ENCODE measurements at places on chromosomes 13 and 19. TPM values are rescaled to one million over a fixed set of nuclear protein-coding genes. Genes with fewer than 3 reads are reported as not detected.
A peak's percentile ranks its signal among the peaks of the same experiment; 100 is the strongest.

- H3K4me1 ChIP-seq: peaks cover 45% of the 10 kb centered on the region
- H3K27ac ChIP-seq: no peak overlapping the region
- peak overlapping the region; percentile 60 for H3K4me3 ChIP-seq
- H3K36me3 ChIP-seq: peaks cover 20% of the 10 kb centered on the region
These were observed 6.7 kb downstream of the AKAP8 start for GRCh38 chr19:15372891-15373301.

DNA sequence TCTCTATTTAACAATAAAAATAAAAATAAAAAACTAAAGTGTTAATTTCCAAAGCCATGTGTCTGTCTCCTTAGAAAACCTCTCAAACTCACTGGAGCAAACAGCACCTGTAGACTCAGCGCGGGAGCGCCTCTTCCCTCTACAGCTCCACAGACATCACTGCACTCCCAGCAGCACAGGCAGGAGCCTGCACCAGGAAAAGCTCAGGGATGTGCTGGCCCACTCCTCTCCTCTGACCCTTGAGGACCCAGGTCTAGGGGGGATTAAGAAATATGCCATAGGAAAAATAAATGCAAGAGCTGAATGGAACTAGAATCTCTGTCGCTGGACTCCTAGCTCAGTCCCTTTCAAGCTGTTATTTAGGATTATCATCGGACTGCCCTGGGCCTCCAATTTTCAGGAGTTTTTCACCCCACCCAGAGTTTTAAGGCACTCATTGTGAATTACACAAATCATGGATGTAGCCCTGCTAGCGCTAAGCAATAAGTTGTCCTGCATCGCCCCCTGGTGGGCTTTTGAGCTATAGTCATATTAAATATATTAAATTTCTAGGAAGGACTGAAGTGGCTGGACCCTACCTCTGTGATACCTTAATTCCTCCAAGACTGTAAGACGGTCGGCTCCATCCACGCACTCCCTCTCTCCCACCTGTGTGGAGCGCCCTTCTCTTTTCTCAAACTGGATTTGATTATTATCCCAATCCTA, 333.9 kb downstream of the UQCRFS1 start:
- H3K4me1 ChIP-seq: no peaks in the 10 kb centered on the region
- H3K4me3 ChIP-seq: no peak overlapping the region
- H3K27me3 ChIP-seq: no peaks in the 10 kb centered on the region

DNA sequence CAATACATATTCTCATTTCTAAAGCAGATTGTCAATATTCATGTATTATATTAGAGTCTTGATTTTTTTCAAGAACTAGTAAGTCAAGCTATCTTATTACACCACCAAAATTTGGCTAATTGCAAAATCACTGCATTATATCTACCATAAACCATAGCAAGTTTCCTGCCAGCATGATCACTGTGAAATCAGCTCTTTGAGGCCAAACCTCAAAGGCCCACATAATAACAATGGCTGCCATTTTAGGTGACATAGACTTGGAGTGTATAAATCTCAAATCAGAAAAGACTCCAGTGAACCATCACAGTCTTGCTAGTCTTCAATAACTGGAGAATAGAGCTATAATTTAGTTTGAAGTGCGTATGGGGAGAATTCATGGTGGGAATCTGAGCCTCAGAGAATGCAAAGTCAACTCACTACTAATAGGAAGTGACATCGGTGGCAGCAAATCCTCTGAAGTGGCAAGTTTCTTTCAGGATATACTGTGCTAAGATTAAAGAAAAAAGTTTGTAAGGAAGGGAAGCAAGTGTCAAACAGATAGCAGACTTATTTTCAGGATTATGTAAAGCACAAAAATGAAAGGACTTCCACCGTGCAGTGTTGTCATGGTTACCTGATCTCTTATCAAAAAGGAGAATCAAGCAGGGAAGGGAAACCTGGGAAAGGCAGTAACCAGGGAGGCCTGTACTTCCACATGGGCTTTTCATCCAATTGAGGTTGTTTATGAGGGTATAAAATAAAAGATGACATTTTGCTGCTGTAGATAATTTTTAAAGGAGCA, 117.4 kb upstream of the FNDC3A start:
- DNase-seq: no peak
- H3K36me3 ChIP-seq: peaks cover 1% of the 10 kb centered on the region
- H3K4me1 ChIP-seq: peaks cover 24% of the 10 kb centered on the region
- H3K27me3 ChIP-seq: peaks cover 8% of the 10 kb centered on the region
- H3K27ac ChIP-seq: no peak overlapping the region

DNA sequence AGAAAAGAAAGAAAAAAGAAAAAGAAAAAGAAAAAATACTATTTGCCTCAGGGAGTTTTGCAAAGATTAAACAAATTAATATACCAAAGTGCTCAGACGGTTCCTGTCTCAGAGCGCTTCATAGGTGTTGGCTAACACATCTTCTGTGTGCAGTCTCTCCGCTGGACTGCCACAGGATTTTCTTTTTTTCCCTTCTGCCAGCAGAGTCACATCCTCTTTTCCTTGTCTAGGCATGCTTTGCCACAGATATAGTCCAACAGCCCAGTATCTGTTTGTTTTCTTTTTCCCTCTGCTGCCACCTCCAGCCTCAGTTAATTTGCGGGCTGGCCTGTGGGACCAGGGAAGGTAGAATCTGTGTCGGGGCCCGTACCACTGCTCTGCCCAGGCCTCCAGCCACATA, 3.4 kb upstream of the URAD start:
- no peaks in the 10 kb centered on the region for H3K4me1 ChIP-seq
- peaks cover 7% of the 10 kb centered on the region for H3K27me3 ChIP-seq
- no peaks in the 10 kb centered on the region for H3K36me3 ChIP-seq
- no peak overlapping the region for H3K4me3 ChIP-seq
- no peak overlapping the region for H3K27ac ChIP-seq
- no peak for DNase-seq

DNA sequence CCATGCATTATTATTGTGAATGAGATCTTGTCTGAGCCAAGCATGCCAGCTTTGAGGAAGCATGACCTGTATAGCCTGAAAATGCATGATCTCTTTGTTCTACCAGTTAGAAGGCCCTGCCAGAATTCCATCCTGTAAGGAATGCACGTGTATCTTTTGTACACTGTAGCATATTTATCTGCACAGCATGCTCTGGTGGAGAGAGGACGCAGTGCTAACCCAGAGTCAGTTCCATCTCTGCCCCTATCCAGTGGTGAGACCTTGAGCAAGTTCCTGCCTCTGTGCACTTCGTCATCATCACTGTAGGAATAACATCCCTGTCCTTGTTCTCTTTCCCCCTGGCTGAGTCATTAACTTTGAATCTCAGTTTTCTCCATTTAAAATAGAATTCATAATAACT, 233.8 kb downstream of the SLC7A1 start:
- peaks cover 4% of the 10 kb centered on the region for H3K4me1 ChIP-seq
- no peak overlapping the region for H3K4me3 ChIP-seq
- H3K27me3 ChIP-seq: peaks cover 13% of the 10 kb centered on the region
- H3K27ac ChIP-seq: no peak overlapping the region
- no peaks in the 10 kb centered on the region for H3K36me3 ChIP-seq

- H3K27ac ChIP-seq: no peak overlapping the region
- no peaks in the 10 kb centered on the region for H3K27me3 ChIP-seq
- H3K4me3 ChIP-seq: no peak overlapping the region
- no peak for DNase-seq
- peaks cover 3% of the 10 kb centered on the region for H3K36me3 ChIP-seq
These were observed 26.5 kb downstream of the PIP5K1C start for GRCh38 chr19:3673506-3674439.

DNA sequence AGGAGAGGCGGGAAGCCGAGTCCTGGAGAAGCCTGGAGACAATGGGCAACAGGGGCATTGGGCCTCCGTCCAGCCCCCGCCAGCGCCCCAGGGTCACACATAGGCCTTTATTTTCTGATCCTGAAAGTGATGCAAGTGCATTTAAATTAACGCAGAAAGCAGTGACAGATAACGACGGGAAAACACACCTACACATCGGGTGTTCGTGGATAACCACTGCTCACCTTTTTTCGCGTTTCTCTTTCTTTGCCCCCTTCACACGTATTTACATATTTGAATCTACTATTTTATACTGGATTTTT, 30.4 kb upstream of the GRTP1 start:
- H3K27me3 ChIP-seq: no peaks in the 10 kb centered on the region
- no peak for DNase-seq
- H3K27ac ChIP-seq: no peak overlapping the region
- no peaks in the 10 kb centered on the region for H3K36me3 ChIP-seq
- H3K4me3 ChIP-seq: peak overlapping the region; percentile 42
- H3K4me1 ChIP-seq: peaks cover 5% of the 10 kb centered on the region

- no peak overlapping the region for H3K27ac ChIP-seq
- no peak for DNase-seq
- no peak overlapping the region for H3K4me3 ChIP-seq
- H3K36me3 ChIP-seq: no peaks in the 10 kb centered on the region
These were observed 162.0 kb downstream of the EFNB2 start for GRCh38 chr13:106373304-106373988.

DNA sequence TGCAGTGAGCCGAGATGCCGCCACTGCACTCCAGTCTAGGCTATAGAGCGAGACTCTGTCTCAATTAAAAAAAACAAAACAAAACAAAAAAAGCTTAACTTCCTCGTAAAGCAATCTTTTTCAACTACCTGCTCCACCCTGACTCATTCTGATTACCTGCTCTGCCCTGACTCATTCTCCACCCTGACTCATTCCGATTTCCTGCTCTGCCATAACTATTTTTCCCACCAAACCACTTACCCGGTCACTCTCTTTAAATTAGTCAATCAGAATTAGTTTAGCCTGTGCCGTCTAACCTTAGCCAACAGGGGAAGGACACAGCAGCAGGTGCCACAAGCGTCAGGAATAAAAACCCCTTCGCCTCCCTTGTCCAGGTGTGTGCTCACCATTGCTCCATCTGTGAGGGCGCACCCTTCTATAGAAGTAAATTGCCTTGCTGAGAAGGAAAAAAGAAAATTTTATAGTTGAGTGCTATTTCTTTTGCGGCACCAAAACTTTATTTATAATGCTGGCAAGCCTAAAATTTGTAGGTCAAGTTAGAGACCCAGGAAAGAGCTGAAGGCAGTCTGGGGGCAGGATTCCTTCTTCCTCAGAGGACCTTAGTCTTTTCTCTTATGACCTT, 1.7 kb upstream of the IFT88 start:
- DNase-seq: peak; percentile 16
- H3K27ac ChIP-seq: peak overlapping the region; percentile 32
- peaks cover 27% of the 10 kb centered on the region for H3K4me1 ChIP-seq
- H3K27me3 ChIP-seq: no peaks in the 10 kb centered on the region
- peaks cover 8% of the 10 kb centered on the region for H3K36me3 ChIP-seq
- peak overlapping the region; percentile 92 for H3K4me3 ChIP-seq

GRCh38 chr13:103238441-103238840, 172.2 kb upstream of the SLC10A2 start:
- H3K4me3 ChIP-seq: no peak overlapping the region
- no peak overlapping the region for H3K27ac ChIP-seq
- DNase-seq: no peak

GRCh38 chr19:5038631-5039271, 69.8 kb downstream of the KDM4B start:
- H3K27me3 ChIP-seq: no peaks in the 10 kb centered on the region
- H3K36me3 ChIP-seq: no peaks in the 10 kb centered on the region
- no peak overlapping the region for H3K27ac ChIP-seq
- no peak for DNase-seq

DNA sequence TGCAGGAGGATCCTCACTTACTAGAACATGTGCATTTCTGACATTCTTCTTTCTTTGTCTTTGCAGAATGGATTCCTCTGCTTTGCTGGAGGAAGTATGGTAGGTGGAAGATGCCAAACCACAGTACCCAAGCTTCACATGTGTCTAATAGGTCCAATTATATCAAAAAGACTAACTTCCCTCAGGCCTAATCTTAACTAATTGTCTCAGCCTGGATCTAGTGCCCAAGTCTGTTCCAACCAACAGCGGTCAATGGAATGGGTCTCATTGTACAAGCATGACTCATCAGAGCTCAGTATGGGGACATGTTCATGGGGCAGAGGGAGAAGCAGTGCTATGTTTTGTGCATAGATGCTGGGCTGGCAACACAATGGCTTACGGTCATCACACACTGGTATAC, 81.6 kb upstream of the CSNK1A1L start:
- no peak overlapping the region for H3K4me3 ChIP-seq
- no peaks in the 10 kb centered on the region for H3K27me3 ChIP-seq
- H3K4me1 ChIP-seq: no peaks in the 10 kb centered on the region
- H3K27ac ChIP-seq: no peak overlapping the region

DNA sequence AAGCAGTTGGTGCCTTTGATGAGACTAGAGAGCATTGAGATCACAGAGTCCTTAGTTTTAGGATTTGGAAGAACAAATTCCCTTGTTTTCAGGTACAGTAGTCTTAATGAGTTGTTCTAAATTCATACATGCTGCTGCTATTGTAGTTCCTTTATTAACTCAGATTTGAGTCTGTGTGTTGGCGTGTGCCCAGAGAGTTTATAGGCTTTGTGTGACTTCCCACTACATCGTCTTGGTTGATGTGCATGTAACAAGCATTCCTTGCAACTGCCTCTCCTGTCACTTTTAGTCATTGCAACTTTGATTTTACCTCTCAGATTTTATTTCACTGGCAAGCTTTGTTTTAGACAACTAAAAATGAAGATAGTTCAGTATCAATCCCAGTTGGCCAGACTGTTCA, 135.5 kb downstream of the ZAR1L start:
- no peaks in the 10 kb centered on the region for H3K36me3 ChIP-seq
- H3K4me1 ChIP-seq: no peaks in the 10 kb centered on the region
- H3K27me3 ChIP-seq: no peaks in the 10 kb centered on the region
- no peak overlapping the region for H3K27ac ChIP-seq

- peak overlapping the region; percentile 100 for H3K4me3 ChIP-seq
- H3K36me3 ChIP-seq: peaks cover 25% of the 10 kb centered on the region
- peak overlapping the region; percentile 98 for H3K27ac ChIP-seq
These were observed 754 bp downstream of the RNF6 start for GRCh38 chr13:26221399-26221720.

- H3K36me3 ChIP-seq: no peaks in the 10 kb centered on the region
- peak; percentile 43 for DNase-seq
- H3K27me3 ChIP-seq: no peaks in the 10 kb centered on the region
- no peak overlapping the region for H3K4me3 ChIP-seq
- H3K27ac ChIP-seq: no peak overlapping the region
These were observed 5.0 kb downstream of the MVB12A start for GRCh38 chr19:17424743-17425365.

GRCh38 chr19:31314849-31315629, 34.2 kb downstream of the TSHZ3 start:
- peaks cover 20% of the 10 kb centered on the region for H3K27me3 ChIP-seq
- H3K36me3 ChIP-seq: no peaks in the 10 kb centered on the region
- DNase-seq: no peak

DNA sequence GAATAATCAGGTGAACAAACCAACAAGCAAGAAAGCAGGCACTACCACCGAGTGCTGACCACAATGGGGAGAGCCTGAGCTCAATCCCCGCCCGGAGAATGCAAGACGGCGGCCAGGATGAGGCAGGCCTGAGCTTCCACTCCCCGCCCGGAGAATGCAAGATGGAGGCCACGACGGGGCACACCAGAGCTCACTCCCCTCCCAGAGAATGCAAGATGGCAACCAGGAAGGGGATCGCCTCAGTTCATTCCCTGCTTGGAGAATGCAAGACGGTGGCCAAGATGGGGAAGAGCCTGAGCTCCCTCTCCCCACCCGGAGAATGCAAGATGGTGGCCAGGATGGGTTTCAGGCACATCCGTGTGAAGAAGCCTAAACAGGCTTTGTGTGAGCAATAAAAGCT, 24.7 kb upstream of the MIER2 start:
- no peaks in the 10 kb centered on the region for H3K4me1 ChIP-seq
- H3K27ac ChIP-seq: no peak overlapping the region
- no peaks in the 10 kb centered on the region for H3K36me3 ChIP-seq
- peaks cover 13% of the 10 kb centered on the region for H3K27me3 ChIP-seq

Gene PCP2
- 1.9 TPM for total RNA-seq

Gene RNF225
- 0.58 TPM for total RNA-seq

Gene HS6ST3
- not detected for total RNA-seq

Gene DCT
- total RNA-seq: 2.3 TPM

Gene RNF113B
- not detected for total RNA-seq

Gene ZNF709
- 3.6 TPM for total RNA-seq

Gene CGB3
- not detected for total RNA-seq

Gene CD37
- 248 TPM for total RNA-seq

Gene ZNF85
- 23.8 TPM for total RNA-seq

Gene ADPRHL1
- total RNA-seq: 2.1 TPM

Gene LENG1
- total RNA-seq: 3.7 TPM

All from activated T-cell treated with anti-CD3 and anti-CD28 coated beads, Interleukin-2, amount 50 U/mL, for 72 hours (primary cell).